Mesenteric fat pad (tissue), 1 donor: ENCODE measurements at places on chromosomes 4 and X. TPM values are rescaled to one million over a fixed set of nuclear protein-coding genes. Genes with fewer than 3 reads are reported as not detected.

DNA sequence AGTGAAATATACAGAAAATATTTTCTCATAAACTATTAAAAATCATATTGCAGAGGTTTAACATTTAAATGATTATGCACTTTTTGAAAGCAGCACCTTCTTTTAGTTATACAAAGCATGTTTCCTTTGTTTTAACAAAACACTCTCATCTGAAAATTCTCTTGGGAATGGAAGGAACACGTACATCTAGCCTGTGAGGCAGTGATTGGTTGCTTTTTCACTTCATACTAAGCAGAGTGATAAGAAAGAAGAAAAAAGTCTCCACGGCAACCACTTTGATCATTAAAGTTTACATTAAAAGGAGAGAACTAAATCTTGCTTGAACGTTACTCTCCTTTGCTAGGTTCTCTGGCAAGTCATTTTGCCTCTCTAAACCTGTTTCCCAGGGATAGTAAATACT, 41.7 kb upstream of the H2AZ1 start:
- DNase-seq, result no peak

TBC1D9 gene
- total RNA-seq, result 55.5 TPM

BEX5 gene
- 1.2 TPM for total RNA-seq

CYSLTR1 gene
- 4.7 TPM for total RNA-seq

- no peak for DNase-seq
Measured at GRCh38 chrX:106698693-106699092, 27.8 kb upstream of the RNF128 start.

MAGEA3 gene
- total RNA-seq, result not detected

IQCM gene
- not detected for total RNA-seq

DNA sequence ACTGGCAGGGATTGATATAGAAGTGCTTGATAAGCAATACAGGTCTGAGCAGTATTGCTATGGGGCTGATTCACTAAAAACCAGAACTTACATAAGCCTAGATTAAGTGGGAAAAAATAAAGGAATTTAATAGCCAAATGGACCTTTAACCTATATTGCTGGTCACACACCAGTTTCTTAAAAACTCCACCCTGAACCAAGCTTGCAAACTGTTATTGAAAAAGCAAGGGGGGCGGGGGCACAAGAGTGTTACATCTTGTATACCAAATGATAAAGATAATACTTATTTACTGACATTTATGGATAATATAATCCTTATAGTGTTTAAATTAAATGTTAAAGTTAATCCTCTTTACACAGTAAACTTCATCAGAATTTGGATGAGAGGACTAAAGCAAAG, 40.3 kb upstream of the PITX2 start:
- DNase-seq, result no peak

RPA4 gene
- total RNA-seq, result 1.3 TPM

- no peak for DNase-seq
Measured at GRCh38 chr4:41156574-41156973, 57.8 kb downstream of the APBB2 start.

GRCh38 chr4:127400731-127401346, 231.9 kb upstream of the INTU start:
- DNase-seq, result no peak
